Right kidney (tissue), 9 donors: ENCODE measurements at places on chromosomes 16 and 17.

DNA sequence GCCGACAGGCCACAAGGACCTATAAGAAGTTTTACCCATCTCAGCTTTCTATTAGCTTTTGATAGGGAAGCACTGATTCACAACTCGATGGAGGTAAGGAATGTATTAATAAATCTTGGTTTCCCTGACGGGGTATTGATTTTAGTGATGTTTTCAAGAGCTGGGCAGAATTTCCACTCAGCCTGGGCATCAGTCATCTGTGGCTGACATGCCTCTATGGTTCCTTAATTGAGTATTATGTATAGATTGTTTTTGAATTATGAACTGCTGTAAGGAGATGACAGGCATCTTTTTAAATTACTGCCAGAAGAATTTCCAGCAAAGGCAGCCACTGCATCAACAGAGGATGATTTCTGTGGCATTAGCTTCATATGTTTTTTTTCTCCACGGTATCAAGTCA lies 128.6 kb downstream of the CPPED1 start:
- no peak for DNase-seq

- no peak for DNase-seq
These were observed 77.6 kb downstream of the NXN start for GRCh38 chr17:901964-902363.

- DNase-seq, result no peak
These were observed 8.8 kb downstream of the CDC27 start for GRCh38 chr17:47180337-47180736.

GRCh38 chr17:77307479-77308198 lies 166.9 kb downstream of the SEC14L1 start:
- no peak for DNase-seq

DNA sequence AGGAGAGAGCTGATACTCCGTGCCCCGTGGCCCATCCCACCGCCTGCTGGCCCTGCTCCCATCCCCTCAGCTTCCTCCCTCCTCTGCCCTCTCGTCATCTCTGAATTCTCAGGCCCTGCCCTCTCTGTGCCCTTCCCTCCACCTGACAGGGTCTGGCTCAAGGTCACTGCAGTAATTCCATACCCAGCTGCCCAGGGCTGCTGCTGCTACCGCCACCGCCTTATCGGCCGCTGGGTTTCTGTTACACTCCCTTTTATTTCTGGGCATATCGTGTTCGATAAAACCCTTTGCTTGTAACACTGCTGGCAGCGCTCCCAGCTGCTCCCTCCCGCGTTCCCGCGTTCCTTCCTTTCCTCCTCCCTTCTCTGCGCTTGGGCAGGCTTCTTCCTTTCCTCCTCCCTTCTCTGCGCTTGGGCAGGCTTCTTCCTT lies 1.2 kb downstream of the EPN3 start:
- peak; percentile 70 for DNase-seq

DNA sequence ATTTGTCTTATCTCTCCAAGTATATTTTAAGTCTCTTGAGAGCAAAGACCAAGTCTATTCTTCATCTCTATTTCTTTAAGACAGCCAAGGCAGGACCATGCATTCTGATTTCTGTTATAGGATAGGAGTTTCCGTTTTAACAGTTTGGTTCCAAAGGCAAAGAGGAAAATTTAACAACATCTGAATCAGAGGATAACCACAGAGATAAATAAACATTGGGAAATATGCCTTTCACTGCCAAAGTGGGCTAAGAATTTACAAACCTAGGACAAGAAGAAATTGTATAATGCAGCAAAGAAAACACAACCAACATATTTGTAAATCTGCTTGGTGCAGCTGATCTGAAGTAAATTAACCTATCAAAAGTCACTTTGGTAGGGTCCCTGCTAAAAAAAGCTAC lies 37.7 kb downstream of the USP32 start:
- no peak for DNase-seq

- DNase-seq, result peak; percentile 73
These were observed 2.2 kb downstream of the TMEM132E start for GRCh38 chr17:34581446-34582184.

DNA sequence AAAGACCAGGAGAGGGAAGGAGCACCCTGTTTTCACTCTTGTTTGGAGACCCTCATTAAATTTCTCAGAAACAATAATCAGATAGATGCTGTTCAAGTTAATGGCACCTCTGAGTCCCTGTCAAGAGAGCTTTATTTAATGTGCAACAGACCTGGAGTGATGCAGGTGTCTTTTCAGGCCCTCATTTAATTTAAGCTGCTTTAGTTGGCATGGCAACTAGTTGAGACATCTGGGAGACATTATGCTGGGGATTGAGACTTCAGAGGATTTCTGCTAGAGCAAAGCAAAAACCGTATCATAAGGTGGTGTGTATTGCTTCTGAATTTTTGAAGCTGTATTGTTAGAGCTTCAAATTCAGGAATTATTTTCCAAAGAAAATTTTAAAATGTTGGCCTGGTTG lies 108.5 kb downstream of the NLK start:
- no peak for DNase-seq

DNA sequence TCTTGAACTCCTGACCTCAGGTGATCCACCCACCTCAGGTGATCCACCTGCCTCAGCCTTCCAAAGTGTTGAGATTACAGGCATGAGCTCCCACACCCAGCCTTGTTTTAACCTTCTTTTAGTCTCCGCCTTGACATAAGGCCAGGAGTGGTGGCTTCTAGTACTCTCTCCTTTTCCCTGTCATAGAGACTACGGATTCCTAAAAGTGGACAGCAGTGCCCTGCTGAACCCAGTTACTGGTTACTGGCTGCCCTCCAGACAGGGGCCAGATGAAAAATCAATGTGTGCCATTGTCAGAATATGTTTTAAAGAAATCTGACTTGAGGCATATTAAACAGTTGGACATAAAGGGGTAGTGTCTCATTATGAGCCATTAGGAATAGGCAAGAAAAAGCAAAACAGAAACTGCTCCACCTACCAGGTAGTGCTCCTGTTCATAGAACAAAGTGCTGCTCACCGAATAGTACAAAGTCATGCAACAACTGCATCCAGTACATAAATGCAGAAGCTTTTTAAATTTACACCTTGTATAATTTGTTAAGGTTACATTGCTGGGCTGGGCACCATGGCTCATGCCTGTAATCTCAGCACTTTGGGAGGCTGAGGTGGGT lies 32.1 kb downstream of the TRIM25 start:
- DNase-seq, result no peak

- no peak for DNase-seq
These were observed 10.8 kb downstream of the NMRAL1 start for GRCh38 chr16:4463522-4464163.

- no peak for DNase-seq
These were observed 10.1 kb downstream of the WFIKKN2 start for GRCh38 chr17:50845240-50846147.

DNA sequence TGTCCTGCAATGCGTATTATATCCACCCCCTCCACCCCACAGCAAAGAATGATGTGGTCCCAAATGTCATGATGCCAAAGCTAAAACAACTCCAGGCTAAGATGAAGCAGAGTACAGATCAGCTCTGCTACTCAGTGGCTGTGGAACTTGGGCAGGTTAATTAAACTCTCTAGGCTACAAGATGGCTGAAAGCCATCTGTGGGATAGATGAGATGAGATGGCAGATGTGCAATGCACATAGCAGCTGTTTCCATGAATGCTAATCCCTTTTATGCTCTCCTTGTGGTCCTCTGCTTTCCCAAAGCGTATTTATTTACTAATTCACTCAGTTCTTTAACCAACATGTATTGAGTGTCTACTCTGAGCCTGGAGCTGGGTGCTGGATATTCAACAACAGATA lies 114.4 kb downstream of the GRIN2A start:
- no peak for DNase-seq

DNA sequence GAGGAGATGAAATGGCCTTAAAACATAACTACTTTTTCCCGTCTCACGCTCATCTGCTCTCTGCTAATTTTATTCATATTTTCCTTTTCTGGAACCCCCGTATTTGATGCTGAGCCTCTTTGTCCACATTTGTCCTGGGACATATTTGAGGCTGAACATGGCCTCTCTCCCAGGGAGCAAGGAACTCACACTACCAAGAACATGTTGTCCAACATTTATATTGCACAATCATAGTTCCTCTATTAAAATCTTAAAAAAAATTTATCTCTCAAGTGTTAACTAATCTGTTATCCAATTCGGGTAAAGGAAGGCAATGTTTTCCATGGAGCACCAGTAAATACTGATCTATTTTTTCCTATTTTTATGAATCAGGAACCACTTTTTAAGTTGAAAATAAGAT lies 60.2 kb downstream of the CMC2 start:
- no peak for DNase-seq

DNA sequence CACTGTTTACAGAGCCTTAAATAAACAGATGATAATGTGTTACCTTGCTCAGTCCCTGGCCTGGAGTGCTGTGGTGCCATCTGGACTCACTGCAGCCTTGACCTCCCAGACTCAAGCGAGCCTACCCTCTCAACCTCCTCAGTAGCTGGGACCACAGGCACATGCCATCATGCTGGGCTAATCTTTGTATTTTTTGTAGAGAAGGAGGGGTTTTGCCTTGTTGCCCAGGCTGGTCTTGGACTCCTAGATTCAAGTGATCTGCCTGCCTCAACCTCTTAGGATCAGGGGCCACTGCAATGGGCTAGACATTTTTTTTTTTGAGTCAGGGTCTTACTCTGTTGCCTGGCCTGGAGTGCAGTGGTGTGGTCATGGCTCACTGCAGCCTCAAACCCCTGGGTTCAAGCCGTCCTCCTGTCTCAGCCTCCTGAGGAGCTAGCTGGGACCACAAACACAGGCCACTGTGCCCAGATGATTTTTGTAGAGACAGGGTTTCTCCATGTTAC lies 5.0 kb upstream of the NAGLU start:
- no peak for DNase-seq

DNA sequence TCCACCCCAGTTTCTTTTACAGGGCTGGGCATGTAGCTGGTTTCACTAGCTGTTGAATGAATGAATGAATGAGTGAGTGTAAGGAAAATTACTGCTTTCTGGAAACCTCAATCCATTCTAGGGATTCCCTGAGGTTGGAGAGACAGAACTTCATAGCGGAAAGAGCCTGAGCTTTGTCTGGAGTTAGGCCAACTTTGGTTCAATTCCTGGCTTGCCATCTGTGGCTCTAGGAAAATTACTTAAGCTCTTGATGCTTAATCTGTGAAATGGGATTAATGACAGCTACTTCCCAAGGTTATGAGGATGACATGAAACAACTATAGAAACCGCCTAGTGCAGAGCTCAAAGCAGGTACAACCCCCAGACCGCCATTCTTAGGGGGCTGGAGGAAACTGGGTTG lies 76.3 kb upstream of the AXIN2 start:
- DNase-seq, result no peak

- DNase-seq, result no peak
These were observed 12.9 kb downstream of the KRT39 start for GRCh38 chr17:40953881-40954280.

DNA sequence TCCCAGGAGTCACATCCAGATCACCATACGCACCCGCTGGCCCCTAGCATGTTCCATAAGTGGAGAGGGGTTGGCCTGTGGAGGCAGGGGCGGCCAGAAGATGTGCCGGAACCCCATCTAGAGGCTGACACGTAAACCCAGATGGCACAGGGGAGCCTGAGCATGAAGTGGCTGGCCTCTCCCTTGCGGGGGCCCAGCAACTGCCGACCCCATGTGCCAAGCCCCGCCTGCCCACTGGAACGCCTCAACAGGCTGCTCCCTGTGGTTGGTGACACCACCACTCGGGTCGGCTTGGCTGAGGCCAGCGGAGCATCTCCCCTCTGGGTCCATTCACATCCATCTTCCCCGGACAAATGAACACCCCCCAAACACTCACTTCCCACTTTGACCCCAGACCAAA lies 9.5 kb downstream of the BCAR1 start:
- no peak for DNase-seq

DNA sequence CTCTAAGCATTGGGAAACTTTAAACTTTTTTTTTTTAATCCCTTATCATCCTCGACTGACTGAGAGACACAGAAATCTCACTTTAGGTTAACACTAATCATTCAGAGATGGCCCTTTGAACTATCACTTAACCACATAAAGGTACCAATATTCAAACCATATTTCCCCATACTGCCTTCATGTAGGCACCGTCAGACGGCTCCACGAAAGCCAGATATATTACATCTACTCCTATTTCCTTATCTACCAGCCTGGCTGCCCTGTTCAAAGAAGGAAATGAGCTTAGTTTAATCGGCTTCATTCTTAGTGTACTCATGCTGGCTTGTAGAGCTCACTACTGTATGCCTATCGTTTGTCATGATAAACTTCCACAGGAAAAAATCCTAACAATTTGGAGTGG lies 270.9 kb downstream of the CEP112 start:
- DNase-seq, result no peak

GRCh38 chr17:34843682-34844081 lies 117.6 kb downstream of the CCT6B start:
- DNase-seq, result no peak

DNA sequence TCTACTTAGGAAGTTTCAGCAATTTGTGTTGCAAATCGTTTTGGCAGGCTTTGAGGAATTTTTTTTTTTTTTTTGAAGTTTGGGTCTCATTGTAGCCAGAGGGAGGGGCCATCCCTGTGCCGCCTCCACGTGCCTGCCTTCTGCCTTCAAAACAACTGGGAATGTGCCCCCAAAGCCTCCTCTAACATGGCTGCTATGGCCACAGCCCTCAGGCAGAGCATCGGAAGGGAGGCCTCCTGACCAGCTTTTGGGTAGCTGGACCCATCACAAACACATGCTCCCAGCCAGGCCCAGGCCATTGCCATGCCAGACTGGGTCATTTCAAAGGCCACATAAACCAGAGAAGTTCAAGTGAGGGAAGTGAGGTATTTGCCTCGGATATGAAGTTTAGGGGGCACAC lies 21.5 kb downstream of the C16orf82 start:
- no peak for DNase-seq

DNA sequence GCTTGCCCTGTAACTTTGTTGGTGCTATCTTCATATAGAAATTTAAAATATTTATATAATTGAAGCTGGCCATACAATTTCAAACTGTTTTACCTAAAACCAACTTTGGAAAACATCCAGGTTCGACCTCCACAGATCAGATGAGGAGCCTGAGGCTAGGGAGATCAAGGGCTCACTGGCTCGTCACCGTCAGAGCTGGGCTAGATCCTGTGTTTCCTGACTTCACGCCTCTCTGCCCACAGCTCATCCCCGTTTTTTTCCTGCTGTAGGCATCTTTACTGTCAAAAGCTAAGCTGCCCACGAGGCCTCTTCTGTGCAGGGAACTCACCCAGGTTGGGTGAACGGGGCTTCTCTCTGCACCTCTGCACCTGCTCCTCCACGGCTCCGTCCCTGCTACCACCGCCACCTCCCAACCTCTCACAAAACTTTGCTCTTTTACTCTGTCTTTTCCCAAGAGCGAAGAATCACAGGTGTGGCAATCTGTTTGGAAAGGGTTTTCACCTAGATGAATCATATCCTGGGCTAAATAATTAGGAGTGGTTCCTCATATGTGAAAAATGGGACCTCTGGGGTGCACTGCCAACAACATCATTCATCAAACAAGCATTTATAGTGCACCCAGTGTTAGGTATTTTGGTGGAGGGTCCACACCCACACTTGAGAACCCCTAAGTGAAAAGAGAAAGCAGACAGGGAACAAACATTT lies 24.8 kb upstream of the KDM6B start:
- DNase-seq, result no peak
